Amniotic stem cell (primary cell): ENCODE measurements at places on chromosomes 7 and 10.

GRCh38 chr7:111292026-111292470 lies 201.1 kb downstream of the LRRN3 start:
- DNase-seq = no peak

- no peak for DNase-seq
Observed at GRCh38 chr7:80206763-80207162, 72.1 kb downstream of the GNAI1 start.

GRCh38 chr7:27603813-27604212 lies 58.9 kb downstream of the HIBADH start:
- no peak for DNase-seq

DNA sequence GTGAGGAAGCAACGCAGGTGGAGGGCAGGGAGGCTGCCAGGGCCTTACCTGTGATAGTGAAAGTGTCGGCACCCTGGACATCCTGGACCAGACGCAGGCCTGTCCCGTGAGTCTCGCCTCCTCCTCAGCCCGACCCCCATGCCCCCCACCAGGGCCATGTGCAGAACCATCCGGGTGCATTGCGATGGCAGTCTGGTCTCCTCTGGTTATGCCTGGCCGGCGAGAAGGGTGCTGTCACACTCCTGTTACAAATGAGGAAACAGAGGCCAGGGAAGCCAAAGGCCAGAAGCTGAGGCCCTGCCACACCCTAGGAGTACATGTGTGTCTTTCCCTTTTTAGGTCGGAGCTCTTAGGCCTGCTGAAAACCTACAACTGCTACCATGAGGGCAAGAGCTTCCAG lies 7.2 kb downstream of the DEPP1 start:
- no peak for DNase-seq

- no peak for DNase-seq
Observed at GRCh38 chr10:34432589-34432988, 382.5 kb downstream of the PARD3 start.

- DNase-seq = no peak
Observed at GRCh38 chr10:25633542-25633941, 300.5 kb upstream of the MYO3A start.

DNA sequence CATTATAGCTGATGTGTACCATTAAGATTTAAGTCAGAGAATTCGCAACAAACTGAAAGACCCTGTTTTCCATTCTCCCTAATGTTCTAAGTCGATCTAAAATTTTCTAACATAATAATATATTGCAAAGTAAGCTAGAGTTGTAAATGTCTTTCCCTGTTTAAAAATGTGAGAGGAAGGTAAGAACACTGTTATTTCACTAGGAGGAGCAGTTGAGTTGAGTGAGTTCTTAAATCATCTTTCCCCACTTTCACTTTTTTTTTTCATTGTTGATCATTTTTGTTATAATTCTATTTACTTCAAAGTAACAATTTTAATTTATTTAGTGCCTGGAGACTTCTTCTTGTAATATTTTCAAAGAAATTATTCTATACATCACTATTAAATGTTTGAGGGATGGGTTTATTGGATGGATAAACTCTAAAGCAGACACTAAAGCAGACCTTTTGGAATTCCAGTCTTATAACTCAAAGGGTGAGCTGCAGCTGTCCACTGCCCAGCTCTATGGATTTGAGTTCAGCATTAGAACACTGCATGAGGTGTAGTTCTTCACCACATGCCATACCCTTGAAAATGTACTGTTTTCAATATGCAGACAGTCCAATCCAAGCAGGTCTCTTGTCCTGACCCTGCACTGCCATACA lies 181.3 kb upstream of the FZD1 start:
- no peak for DNase-seq

DNA sequence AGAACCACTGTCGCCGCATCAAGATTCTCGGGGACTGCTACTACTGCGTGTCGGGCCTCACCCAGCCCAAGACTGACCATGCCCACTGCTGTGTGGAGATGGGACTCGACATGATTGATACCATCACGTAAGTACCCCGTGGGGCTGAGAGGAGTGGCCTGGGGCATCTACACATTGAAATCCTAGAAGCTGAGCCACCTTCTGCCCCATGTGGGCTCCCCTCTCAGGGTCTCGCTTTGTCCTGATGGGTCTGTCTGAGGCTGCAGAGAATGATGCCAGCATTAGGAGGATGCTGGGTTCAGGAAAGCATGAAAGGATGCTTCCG lies 74.5 kb downstream of the ADCY1 start:
- no peak for DNase-seq

DNA sequence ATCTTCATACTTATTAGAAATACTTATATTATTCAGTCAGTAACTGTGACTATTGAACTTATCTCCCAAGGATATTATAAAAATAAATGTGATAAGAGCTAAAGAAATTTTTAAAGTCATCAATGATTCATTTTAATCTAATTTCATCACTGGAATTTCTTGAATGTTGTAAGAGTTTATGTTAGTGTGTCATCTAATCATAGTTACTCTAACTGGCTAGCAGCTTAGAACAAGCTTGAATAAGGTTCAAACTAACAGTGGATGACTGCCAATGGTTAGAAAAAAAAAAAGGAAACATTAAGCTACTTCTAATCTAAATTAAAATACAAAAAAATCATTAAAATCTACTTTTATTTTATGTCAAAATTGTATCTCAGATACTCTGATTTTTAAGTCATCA lies 1066.3 kb downstream of the CNTNAP2 start:
- peak; percentile 30 for DNase-seq

- DNase-seq = no peak
Observed at GRCh38 chr7:34750209-34750608, 92.2 kb downstream of the NPSR1 start.

DNA sequence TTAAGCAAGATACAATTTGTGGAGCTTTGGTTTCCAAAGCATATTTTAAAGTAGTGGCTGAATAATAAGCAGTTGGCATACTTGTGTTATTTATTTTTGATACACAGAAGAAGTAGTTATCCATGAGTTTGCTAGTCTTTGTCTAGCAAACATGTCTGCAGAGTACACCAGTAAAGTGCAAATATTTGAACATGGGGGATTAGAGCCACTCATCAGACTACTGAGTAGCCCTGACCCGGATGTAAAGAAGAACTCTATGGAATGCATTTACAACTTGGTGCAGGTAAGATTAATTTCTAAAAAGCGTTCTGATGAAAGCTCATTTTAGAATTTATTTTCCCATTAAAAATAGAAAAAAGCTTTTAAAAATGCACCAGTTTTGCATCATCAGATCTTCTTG lies 31.4 kb downstream of the ARMC3 start:
- DNase-seq = no peak

DNA sequence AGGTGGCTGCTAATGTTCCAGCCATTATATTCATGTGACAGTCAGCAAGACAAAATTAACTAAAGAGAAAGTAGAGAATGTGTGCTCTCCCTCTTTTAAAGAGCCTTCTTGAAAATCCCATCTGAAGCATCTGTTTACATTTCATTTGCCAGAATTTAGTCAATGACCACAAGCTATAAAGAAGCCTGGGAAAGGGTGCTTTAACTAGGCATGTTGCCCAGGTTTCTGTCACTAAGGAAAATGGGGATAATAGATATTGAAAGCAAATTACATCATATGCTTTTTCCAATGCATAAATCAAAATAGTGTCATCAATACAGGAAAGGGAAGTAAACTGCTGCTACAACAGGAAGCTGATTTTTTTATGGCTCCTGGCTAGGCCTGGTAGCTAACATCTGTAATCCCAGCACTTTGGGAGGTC lies 67.7 kb downstream of the ELAPOR2 start:
- no peak for DNase-seq

- DNase-seq = no peak
Observed at GRCh38 chr7:3338161-3338560, 37.1 kb downstream of the SDK1 start.

- DNase-seq = no peak
Observed at GRCh38 chr7:10767771-10768170, 205.9 kb upstream of the PHF14 start.
